ENCODE measurements at places on chromosomes 5 and 9.

- no peak for DNase-seq
Measured at GRCh38 chr5:68240771-68241170, 25.2 kb downstream of the PIK3R1 start.

DNA sequence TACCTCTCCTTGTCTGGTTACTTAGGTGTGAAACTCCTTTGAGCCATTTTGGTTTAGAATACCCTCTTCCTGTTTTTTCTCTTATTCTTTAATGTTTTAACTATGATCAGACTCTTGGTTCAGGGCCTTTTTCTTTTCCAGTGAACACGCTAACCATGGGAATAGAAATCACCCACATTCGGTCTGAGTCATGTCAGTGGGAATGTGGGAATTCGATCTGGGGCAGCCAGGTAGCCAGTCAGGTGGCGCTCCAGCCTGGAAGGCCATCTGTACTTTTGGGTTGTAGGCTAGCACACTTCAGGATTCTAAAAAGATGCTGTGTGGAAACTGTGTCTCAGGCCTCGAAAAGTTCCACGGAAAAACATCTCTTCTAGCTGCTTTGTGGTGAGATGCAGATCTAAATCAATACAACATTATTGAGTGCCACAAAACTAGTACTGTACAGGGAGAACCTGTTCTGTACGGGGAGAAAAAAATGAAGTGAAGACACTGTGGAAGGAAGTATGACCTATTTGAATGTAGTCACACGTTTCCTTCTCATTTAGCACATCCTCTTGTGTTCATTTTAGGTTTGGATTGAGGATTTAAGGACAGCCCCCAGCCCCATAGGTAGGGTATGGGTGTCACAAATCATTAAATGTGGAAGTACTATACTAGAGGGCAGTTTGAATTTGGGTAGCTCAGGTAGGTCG is 36.4 kb downstream of the SNX30 start:
- no peak for DNase-seq

- no peak for DNase-seq
Measured at GRCh38 chr5:174020928-174021304, 24.6 kb upstream of the NSG2 start.

DNA sequence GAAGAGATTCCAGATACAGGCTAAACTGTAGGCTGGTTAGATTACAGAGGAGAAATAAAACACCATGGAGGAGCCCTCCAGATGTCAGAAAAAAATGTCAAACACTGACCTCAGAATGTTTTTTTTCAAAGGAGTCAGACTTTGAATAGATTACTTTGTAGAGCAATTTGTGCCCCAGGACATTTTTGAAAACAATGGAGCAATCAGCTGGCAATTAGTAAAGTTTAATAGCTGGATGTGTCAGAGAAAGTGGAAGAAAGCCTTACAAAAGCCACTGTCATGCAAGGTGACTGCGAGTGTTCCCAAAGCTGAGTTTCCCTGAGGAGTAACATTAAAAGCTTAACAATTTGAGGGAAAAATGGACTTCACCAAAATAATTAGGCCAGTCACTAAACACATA is 417.8 kb upstream of the CTNND2 start:
- DNase-seq = no peak

DNA sequence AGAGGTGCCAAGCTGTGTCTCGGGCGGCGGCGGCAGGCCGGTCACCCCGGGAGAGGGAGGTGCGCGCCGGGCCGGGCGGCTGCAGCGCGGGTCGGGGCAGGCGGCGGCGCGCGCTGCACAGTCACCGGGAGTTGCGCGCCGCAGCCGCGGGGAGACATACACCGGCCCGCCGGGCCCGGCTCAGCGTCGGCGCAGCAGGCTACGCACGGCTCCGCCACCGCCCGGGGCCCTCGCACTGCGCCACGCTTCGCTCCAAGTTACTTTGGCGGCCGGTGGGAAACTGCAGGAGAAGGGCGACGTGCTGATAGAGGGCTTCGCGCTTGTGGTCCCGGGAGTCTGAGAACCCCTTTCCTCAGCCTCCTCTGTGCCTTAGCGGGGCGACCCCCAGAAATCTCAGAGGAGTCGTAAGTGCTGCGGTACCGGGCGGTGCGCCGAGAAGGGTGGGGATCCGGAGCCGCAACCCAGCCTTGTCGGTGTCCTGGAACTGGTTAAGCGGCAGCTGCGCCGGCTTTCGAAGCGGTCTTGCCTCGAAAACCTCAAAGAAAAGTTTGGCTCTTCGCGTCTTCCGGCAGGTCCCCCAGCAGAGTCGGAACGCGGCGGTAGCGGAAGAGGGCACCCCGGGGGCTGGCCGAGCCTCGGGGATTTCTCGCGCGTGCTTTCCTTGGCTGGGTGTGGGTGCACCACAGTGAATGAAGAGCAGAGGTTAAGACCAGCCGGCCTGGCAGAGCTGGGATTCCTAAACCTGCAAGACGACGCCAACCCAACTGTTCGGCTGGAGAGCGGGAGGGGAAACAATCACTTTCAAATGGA is at the start of gene EFNA5:
Gene EFNA5, minus strand, starts transcription at position 6 of the 810 bp plus-strand sequence.
- no peak for DNase-seq

GRCh38 chr5:141491323-141492167 is 2.7 kb downstream of the PCDHGC5 start:
- no peak for DNase-seq

DNA sequence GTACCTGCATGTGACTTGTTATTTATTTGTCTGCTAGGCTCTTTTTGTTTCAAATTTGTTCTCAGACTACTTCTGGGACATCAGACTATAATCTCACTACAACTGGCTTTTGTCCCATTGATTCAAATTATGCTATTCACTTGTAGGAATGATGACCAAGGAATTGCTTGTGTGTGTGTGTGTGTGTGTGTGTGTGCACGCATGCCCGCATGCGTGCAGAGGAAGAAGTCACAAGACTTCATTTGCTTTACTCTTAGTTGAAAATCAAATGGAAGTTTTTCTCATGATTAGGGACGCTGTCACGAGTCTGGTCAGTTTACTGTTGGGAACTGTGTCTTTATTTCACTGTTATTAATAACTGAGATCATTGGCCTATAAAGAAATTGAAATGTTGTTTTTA is 268.7 kb downstream of the RAB3C start:
- no peak for DNase-seq

- DNase-seq = no peak
Measured at GRCh38 chr9:120934281-120934680, 7.7 kb upstream of the TRAF1 start.

DNA sequence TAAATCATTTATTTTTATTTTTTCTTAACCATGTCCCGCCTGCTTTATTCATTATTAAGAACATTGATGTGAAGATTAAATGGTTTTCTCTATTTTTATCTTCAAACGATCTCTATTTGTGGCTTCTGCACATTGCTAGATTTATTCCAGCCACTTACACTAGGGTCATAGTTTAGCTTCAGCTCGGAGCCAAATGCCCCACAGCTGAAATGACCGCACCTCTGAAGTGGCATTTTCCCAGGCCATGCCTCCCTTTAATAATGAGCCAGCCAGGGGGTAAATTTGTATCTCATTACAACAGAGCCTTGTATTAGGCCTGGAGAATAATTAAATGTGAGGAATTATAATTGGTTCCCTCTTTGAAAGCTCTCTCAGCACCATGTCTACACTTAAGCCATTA is 89.4 kb downstream of the DOCK8 start:
- DNase-seq = no peak

DNA sequence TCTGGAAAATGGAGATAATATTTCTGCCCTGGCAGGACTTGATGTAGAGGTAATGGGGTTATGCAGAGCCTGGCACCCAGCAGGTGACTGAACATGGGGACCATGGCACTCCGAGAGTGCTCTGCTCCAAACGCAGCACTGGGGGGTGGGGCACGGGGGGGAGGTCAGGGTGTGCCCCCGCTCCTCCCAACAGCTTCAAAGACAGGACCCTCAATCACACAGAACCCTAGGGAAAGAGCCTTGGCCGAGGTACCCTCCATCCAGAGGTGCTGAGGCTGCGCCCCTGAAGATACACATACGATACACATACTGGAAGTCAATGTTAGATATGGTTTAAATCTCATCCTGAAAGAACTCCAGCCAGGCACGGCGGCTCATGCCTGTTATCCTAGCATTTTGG is 26.6 kb upstream of the CEP72 start:
- DNase-seq = no peak

GRCh38 chr5:115341745-115342144 is 45.3 kb upstream of the CCDC112 start:
- DNase-seq = no peak

- DNase-seq = no peak
Measured at GRCh38 chr5:72951671-72952468, 4.0 kb upstream of the FCHO2 start.

DNA sequence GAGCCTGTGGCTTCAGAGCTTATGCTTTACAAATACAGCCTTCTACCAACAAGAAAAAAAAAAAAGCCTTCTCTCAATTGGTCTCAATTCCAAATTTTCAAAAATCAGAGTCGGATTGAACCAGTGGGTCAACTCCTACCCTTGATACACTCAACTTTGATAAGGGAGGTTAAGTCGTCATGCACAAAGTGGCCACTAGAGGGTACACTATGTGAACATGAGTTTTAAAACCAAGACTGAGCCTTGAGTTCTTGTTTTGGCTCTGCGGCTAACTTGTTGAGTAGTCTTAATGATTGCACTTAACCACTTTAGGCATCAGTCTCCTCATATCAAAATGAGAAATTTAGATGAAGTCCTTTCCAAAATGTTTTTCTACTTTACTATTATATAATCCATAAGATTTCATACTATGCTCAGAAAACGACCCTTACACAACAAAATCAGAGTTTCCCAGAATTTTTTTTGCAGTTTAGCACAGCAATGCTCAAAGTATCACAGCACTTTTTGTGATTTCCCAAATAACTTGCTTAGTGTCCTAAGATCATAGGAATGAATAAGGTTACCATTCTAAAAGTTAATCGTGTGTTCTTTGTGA is 92.9 kb upstream of the MTAP start:
- DNase-seq = peak; percentile 34

- no peak for DNase-seq
Measured at GRCh38 chr5:177437623-177438022, 9.0 kb upstream of the PRR7 start.

DNA sequence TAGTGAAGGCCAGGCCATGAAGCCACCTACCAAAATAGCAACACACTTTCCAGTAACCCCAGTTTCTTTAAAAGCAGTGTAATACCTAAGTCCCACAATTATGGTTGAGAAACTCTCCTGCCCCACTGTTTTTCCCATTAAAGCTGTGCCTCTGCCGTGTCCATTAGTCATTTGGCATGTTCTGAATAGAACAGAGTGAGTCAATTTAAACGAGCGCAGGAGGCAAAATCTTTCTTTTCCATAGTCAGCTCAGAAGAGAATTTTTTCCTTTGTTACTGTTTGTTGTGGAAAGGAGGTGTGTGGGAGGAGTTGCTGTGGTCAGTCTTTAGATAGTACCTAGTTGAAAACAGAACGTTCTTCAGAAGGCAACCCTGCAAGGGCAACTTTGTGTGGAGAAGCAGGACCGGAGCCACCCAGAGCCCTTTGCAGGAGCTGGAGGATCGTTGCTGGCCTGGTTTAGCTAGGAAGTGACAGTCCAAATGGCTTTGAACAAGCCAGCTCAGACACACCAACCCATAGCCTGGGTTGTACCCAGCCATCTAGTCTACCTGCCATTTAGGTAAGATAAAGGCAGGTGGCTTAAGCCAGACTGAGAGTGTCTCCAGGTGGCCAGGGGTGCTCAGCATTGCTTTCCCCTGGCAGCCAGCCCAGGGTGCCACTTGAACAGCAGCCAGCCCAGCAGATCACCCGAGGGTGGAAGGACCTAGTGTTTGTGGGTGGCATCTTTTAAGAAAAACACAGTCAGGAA is 30.4 kb downstream of the GADD45G start:
- DNase-seq = no peak

- no peak for DNase-seq
Measured at GRCh38 chr5:153676406-153676805, 185.9 kb downstream of the GRIA1 start.

- DNase-seq = no peak
Measured at GRCh38 chr5:95730011-95730700, 980 bp upstream of the RHOBTB3 start.

DNA sequence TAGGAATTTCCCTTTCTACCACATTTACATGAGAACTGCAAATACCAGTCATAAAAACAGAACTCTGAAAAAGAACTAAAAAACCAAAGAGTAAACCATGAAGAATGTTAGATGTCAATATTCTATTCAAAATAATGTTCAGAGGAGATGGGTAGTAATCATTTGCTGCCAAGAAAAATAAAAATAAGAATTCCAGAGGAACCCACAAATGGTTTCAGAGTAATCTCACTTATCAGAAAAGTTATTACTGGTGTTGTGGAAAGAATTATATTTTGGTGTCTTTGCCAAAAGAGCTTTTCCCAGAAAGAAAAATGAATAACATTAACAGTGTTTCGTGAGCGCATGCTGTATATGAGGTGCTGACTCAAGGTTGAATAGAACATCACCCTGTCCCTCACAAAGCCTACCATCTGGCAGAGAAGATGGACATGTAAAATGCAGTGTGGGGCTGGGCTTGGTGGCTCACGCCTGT is 35.6 kb downstream of the GPR21 start:
- no peak for DNase-seq

GRCh38 chr9:79969393-79970145 is 397.8 kb downstream of the TLE4 start:
- DNase-seq = no peak

- no peak for DNase-seq
Measured at GRCh38 chr5:82097-82496, 9.9 kb upstream of the PLEKHG4B start.

GRCh38 chr5:175438234-175438857 is 5.6 kb downstream of the DRD1 start:
- DNase-seq = no peak

- no peak for DNase-seq
Measured at GRCh38 chr9:134902936-134903335, 14.8 kb downstream of the FCN1 start.

- no peak for DNase-seq
Measured at GRCh38 chr9:2262386-2263071, 247.4 kb downstream of the SMARCA2 start.

DNA sequence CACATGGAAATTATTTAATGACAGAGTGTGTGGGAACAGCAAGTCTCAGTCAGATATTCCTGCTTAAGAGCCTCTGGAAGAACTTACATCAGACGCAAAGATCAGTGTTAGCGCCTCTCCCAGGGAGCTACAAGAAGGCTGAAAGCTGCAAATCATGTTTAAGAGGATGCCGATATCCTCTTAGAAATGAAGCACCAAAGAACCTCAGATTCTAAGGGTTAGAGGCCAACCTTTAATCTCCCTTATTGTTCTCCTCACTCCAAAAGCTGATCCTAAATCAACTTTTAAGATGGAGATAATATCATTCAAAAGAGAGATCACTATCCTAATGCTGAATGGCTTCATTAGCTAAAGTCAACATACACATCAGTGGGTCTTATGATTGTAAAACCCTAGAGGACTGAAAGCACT is 160.6 kb downstream of the NFIB start:
- DNase-seq = no peak

DNA sequence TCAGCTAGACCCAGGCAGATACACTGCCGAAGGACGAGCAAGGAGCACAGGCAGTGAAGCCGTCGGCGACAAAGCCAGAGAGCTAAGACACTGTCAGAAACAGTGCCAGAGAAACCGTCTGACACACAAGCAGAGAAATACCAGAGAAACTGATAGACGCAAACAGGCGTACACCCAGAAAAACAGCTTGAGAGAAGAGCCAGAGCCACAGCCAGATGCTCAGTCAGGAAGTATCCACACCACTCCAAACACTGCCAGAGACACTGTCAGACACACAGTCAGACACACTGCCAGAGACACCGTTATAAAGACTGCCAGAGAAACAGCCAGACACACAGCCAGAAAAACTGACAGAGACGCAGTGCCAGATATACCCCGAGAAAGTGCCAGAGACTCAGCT is 19.1 kb downstream of the CNTFR start:
- no peak for DNase-seq
